CD4-positive, CD25-positive, alpha-beta regulatory T cell (primary cell): ENCODE measurements at places on chromosomes 6 and 20. TPM values are rescaled to one million over a fixed set of nuclear protein-coding genes. Genes with fewer than 3 reads are reported as not detected.

DNA sequence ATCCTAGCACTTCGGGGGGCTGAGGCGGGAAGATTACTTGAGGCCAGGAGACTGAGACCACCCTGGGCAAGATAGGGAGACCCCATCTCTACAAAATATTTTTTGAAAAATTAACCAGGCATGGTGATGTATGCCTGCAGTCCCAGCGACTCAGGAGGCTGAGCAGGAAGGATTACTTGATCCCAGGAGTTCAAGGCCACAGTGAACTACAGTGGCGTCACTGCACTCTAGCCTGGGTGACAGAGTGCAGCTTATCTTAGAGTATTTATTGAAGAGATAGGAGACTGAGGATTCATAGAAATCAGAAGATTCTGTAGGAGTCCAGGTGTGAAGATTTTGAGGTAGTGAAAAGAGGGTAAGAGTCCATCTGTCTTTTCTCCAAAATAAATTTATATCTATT lies 45.0 kb downstream of the SLC17A5 start:
- no peak for DNase-seq
- no peak overlapping the region for H3K27ac ChIP-seq
- H3K4me1 ChIP-seq: no peaks in the 10 kb centered on the region
- no peaks in the 10 kb centered on the region for H3K27me3 ChIP-seq

DNA sequence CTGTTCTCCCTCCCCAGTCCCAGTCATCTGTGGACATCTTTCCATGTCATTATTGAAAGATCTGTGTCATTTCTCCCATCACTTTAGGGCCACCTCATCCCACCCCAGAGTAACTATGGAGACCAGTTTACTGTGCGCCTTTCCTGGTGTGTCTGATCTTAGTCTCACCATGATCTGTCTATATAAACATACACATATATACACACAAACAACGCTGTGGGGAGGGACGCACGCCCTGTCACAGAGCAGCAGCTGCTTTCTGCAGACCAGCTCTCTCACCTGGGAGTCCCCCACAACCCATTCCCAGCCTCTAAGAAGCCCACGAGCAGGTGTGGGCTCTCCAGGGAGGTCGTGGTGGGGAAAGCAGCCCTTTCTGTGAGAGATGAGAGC lies 68.1 kb upstream of the TOX2 start:
- H3K27me3 ChIP-seq: no peaks in the 10 kb centered on the region
- no peak for DNase-seq
- no peak overlapping the region for H3K27ac ChIP-seq
- no peaks in the 10 kb centered on the region for H3K36me3 ChIP-seq

Gene THBS2
- total RNA-seq: not detected

DNA sequence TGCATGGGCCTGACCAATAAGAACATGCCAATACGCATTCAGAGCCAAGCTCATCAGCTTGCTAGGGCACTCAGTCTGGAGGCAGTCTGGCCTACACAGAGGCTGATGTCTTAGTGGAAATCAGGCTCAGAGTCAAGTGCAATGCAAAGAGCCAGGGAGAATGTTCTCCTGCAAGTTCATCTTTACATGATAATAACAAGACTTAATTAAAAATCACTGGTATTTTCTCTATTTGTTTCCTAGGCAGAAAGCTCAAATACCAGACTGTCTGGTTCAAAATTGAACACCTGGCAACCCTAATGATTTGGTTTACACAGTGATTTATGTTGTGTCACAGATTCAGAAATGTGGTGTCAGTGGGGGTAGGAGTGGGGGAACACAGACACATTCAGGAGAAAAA lies 689.3 kb upstream of the FLRT3 start:
- H3K27me3 ChIP-seq: no peaks in the 10 kb centered on the region
- H3K27ac ChIP-seq: no peak overlapping the region
- H3K4me1 ChIP-seq: no peaks in the 10 kb centered on the region
- H3K4me3 ChIP-seq: no peak overlapping the region

- no peak overlapping the region for H3K27ac ChIP-seq
- peaks cover 12% of the 10 kb centered on the region for H3K4me1 ChIP-seq
- no peaks in the 10 kb centered on the region for H3K27me3 ChIP-seq
- no peak overlapping the region for H3K4me3 ChIP-seq
Measured at GRCh38 chr20:57657535-57658446, 37.6 kb upstream of the ZBP1 start.

DNA sequence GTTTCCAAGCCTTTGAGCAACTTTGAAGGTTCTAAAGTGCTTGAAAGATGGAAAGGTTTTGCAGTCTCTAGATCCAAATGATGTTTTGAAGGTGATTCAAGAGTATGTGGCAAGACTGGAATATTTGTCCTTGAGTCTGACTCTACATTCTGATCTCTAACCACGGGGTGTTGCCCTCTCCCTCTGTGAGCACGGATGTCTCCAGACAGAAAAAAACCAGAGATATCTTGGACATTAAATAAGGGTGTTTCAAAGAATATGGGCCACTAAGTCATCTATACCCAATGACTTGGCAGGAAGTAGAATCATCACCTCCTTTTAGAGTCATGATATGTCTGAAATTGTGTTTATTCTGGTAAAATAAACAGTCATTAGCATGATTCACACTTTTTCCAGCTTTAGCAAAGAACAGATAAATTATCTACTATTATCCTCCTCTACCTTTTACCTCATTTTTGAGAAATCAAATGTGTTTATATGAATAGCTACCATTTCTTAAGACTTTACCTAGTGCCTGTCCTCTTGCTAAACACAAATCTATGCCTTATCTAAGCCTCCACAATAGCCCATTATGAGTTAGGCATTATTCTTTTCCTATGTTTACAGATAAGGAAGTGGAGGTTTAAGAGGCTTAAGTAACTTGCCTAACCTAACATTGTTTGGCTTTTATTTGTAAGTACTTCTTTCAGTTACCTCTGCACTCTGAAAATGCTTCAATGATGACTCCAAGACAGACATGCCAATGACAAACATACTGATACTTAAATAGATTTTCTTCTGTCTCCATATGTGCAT lies 384.4 kb downstream of the BMP2 start:
- no peak overlapping the region for H3K4me3 ChIP-seq
- H3K27me3 ChIP-seq: no peaks in the 10 kb centered on the region
- H3K27ac ChIP-seq: no peak overlapping the region
- no peak for DNase-seq
- H3K36me3 ChIP-seq: no peaks in the 10 kb centered on the region

DNA sequence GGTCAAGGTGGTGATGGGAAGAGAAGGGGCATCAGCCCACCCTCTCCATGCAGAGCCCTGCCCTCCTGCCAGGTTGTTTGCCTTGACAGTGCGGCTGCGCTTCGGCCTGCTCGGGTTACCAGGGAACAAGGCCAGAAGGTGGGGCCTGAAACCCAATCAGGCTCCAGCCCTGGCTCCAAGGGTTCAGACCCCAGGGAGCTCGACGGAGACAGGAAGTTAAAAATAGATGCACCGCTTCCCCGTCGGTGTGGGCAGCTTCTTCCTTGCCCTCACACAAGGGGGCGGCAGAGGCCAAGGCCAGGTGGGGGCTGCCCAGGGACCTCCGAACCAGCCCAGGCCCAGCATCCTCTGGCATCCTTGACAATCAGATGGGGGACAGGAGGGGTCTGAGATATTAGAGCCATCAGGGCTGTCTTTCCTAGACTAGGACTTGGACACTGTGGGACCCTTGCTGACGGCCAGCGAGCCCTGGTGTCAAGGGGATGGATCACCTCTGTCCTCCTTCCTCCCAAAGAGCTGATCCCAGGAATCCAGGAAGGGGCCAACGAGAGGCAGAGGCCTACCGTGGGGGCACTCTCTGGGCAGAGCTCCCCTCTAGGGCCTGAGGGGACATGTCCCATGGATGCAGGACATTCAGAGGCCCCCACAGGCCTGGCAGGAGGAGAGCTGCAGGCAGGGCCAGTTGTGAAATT lies 65.2 kb downstream of the RIPOR3 start:
- no peak overlapping the region for H3K27ac ChIP-seq
- H3K36me3 ChIP-seq: no peaks in the 10 kb centered on the region
- no peaks in the 10 kb centered on the region for H3K4me1 ChIP-seq
- DNase-seq: peak; percentile 13
- no peaks in the 10 kb centered on the region for H3K27me3 ChIP-seq

DNA sequence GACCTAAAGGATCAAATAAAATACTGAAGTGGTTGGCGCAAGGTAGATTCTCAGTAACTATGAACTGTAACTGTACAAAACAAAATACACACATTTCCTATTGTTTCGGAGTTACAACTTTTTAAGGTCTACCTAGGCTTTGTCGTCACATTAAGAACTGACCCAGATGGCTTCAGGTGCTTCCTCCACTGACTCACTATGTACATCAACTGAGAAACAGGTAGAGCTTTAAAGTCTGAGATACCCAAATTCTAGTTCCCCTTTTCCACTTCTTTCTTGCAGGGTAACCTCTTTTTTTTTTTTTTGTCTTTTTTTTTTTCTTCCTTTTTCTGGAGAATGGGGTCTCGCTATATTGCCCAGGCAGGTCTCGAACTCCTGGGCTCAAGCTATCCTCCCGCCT lies 5.5 kb downstream of the SNRPB start:
- peaks cover 19% of the 10 kb centered on the region for H3K4me1 ChIP-seq
- H3K4me3 ChIP-seq: no peak overlapping the region
- H3K27me3 ChIP-seq: no peaks in the 10 kb centered on the region
- no peak overlapping the region for H3K27ac ChIP-seq
- peaks cover 77% of the 10 kb centered on the region for H3K36me3 ChIP-seq
- DNase-seq: no peak

Gene CNKSR3
- total RNA-seq: 0.25 TPM

DNA sequence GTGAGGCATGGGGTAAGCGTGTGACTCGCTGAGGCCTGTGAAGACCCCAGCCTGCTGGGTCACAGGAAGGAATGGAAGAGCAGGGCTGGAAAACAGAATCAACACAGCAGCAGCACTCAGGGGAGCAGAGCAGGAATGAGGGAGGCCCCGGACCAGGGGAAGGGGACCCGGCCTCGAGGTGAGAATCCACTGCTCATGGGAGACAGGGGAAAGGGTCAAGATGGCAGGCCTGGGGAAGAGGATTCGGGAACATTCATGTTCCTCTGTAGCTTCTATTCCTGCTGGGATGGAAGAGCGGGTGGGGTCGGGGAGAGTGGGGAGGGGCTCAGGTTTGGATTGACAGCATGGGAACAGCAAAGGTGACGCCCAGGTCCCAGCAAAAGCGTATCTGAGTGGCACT lies 59.4 kb downstream of the NPEPL1 start:
- H3K4me1 ChIP-seq: no peaks in the 10 kb centered on the region
- DNase-seq: no peak
- no peaks in the 10 kb centered on the region for H3K36me3 ChIP-seq

DNA sequence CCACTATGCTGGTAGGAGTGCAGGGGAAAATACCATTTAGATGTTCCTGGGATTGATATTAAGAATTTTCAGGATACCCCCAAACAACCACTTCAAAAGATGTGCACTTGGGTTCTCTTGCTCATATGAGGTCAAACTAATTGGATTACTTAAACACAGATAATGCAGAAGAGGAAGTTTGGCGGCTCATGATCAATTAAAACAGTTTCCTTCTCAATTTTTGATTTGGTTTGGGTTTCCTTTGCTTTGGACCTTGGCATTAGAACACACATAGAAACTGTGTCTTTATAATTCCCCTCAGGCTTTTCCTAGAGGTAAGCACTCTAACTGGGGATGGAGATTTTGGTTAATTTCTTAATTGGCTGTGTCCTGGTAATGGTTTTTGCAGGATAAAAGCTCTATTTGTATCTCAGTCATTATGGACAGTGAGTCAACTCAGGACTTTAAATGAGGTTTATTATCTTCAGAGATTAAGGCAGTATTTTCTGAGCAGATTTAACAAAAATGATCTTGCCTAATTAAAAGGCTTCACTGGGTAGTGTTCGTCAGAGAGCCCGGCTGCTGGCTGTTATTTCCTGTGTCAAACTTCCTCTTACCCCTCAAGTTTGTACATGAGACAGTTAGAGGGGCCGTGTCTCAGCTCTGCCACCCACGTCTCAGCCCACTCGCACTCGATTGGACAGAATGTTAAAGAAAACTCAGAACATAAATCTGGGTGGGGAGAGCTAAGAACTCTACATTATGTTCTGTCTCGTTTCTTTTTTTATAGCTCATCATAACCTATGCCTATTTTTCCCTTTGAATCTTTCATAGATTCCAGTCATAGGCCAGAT lies 50.3 kb upstream of the PREP start:
- H3K4me3 ChIP-seq: peak overlapping the region; percentile 88
- peaks cover 34% of the 10 kb centered on the region for H3K4me1 ChIP-seq
- no peaks in the 10 kb centered on the region for H3K36me3 ChIP-seq
- H3K27ac ChIP-seq: peak overlapping the region; percentile 78
- DNase-seq: peak; percentile 63

Gene KCNS1
- not detected for total RNA-seq

Gene GRIK2
- not detected for total RNA-seq

DNA sequence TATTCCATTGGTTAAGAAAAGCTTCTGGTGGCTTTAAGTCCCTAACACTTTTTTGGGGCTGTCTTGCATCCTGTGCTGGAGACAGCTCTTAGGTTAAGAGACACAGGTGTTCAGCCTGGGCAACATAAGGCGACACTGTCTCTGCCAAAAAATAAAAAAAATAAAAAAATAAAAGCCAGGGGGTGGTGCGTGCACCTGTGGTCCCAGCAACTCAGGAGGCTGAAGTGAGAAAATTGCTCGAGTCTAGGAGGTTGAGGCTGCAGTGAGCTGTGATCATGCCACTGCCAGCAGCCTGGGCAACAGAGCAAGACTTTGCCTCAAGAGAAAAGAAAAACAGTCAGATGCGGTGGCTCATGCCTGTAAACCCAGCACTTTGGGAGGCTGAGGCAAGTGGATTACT lies 55.6 kb upstream of the ZMYND8 start:
- DNase-seq: no peak
- H3K27me3 ChIP-seq: no peaks in the 10 kb centered on the region
- H3K27ac ChIP-seq: peak overlapping the region; percentile 1
- no peaks in the 10 kb centered on the region for H3K36me3 ChIP-seq
- H3K4me3 ChIP-seq: no peak overlapping the region

Gene FAXC
- not detected for total RNA-seq

DNA sequence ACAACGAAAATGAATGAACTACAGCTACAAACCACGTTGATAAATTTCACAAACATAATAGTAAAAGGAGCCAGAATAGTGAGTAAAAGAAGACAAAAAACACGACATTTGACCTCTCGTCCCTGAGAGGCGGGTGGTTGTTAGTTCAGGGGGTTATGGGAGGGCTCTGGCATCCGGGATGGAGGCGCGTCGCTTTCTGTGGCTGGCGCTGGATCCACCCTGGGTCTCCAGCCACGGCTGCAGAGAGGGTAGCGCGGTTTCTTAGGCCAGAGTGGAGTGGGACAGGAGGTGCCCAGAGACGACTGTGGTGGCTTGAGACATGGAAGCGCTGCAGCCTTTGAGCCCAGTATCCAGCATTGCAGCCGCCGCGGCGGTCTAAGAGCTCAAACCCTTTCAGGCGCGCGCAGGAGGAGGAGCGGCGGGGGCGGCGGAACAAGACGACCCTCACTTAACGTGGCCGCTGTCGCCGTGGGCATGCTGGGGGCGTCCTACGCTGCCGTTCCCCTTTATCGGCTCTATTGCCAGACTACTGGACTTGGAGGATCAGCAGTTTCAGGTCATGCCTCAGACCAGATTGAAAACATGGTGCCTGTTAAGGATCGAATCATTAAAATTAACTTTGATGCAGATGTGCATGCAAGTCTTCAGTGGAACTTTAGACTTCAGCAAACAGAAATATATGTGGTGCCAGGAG lies 3.7 kb upstream of the ZSCAN23 start:
- DNase-seq: no peak
- no peak overlapping the region for H3K27ac ChIP-seq
- H3K4me3 ChIP-seq: peak overlapping the region; percentile 23
